ENCODE measurements at places on chromosomes 2 and 18.
A peak's percentile ranks its signal among the peaks of the same experiment; 100 is the strongest.

- no peak for DNase-seq
Observed at GRCh38 chr2:12465631-12466135, 251.1 kb upstream of the TRIB2 start.

DNA sequence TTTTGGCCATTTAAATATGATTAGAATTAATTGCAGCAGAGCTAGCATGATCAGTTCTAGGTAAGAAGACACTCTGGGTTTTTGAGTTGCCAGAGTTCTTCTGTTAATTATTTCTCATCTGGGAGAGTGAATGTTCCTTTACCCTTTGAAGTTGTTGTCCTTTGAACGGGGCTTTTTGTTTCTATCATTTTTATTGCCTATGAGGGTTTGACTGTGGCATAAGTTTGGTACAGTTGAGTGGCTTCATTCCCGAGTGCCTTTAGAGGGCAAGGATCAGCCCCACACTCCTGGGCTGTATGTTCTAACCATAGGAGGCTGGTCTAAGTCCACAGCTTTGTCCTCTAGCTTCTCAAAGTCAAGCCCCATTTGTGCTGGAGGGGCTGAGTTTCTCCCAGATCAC is 804.3 kb downstream of the KCNJ3 start:
- DNase-seq: no peak

DNA sequence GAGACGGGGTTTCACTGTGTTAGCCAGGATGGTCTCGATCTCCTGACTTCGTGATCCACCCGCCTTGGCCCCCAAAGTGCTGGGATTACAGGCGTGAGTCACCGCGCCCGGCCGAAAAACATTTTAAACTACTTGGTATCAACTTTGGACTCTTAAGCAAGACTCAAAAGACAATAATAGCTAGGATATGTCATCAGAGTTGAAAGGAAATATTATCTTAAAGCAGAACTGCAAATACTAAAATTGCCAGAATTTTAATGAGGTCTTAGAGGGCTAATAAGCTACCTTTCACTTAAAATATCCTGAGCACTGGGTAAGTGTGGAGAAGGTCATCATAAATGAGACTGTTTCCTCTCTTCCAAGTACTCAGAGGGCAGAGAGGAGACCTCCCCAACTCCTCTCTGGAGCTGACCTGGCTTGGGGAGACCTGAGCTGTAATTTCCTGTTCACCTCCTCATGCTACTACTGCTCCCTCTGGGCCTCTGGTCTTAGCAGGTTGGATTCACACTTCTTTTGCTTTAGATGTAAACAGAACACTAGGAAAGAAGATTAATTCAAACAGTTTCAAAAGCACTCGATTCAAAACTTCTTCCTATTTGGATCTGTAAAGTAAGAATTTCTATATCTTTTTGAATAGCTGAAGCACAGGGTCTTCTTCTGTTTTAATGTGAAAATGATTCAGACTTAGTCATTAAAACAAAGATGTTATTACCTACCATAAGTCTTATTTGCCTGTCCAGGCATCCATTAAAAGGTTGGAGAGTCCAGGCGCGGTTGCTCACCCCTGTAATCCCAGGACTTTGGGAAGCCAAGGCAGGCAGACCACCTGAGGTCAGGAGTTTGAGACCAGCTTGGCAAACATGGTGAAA is 16.5 kb downstream of the CNRIP1 start:
- DNase-seq: no peak

DNA sequence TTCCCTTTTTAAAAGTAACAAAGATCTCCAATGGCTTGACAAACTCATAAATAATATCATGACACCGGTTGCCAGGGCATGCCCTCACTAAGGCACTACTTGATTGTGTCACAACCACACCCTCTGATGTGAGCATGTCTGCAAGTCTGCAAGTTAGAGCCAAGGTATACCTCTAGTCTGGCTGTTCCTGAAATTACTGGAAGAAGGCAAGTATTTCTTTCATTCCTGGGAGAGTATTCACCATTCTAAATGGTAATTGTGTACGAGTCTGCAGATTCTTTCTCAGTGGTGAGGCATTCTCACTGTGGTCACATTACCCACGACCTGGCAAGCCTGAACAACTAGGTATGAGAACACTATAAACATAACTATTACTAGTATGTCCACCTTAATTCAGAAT is 25.7 kb upstream of the RNU4ATAC start:
- DNase-seq: peak; percentile 95

GRCh38 chr18:6859676-6860422 is 130.3 kb downstream of the ARHGAP28 start:
- DNase-seq: no peak

Measured in AG10803 (cell line).